ENCODE measurements at places on chromosomes 1 and 21.

GRCh38 chr1:22880174-22880601 is 92.5 kb downstream of the LACTBL1 start:
- no peak for DNase-seq

- no peak for DNase-seq
These were observed 52.6 kb downstream of the CD247 start for GRCh38 chr1:167465743-167466142.

GRCh38 chr1:53206735-53207379 is 10.2 kb downstream of the CPT2 start:
- DNase-seq = no peak

DNA sequence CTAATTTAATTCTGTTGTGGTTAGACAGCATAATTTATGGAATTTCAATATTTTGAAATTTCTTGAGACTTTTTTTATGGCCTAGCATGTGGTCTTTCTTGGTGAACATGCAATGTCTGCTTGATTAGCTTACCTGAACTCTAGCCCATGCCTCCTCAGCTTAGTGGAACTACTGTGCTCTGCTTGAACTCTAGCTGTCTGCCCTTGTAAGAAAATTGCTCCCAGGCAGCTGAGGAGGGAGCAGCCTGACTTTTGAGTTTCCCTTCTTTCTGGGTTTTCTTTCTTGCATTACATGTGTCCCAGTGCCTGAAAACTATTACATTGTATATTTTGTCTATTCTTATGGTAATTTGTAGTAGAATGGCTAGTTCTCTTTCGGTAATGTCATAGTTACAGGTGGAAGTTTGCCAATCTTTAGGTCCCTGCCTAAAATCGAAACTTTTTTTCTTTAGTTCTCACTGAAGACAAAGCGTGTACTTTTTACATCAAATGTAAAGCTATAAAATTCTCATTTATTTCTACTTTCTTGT is 105.3 kb downstream of the MAST2 start:
- no peak for DNase-seq

DNA sequence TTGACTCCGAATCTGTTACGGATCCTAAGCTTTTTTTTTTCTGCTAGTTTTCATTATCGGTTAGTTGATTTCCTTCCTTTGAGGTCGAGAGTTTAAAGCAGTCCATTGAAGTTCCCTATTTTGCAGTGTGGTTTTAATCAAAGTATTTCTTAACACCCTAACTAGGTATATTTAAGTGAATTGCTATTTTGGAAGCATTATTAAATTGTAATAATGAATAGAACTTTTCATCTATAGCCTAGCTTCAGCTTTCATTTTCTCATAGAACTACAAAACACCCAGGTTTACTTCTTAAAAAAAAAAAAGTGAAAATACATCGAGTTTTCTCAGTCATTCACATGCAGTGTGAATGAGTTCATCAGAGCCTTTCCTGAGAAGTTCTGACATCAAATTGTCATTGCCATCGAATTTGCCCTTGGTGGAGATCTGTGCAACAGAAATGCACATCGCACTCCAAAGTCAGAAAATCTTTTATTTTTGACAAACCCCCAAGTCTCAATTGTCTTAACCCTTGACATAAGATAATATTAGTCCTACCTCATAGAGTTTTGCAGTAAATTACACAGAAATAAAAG is 1.1 kb upstream of the LBR start:
- peak; percentile 79 for DNase-seq

DNA sequence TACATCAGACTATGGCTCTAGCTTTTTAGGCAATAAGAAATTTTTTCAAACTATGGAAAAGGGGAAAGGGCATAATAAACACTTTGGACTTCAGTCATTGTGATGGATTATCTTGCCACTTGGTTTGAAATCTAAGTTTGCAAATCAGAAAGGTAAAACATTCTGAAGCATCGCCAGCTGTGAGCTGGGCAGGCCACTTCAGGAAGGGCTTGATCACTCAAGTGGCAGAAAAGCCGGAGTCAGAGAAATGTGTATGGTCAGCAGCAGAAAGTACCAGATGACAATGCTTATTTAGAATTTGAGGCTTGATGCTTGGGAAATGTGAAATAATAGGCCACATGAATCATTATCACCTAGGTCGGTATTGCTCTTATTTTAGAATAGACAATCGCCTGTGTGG is 79.7 kb downstream of the ZNF648 start:
- no peak for DNase-seq

- no peak for DNase-seq
These were observed 478.1 kb downstream of the TTLL7 start for GRCh38 chr1:83520797-83521196.

DNA sequence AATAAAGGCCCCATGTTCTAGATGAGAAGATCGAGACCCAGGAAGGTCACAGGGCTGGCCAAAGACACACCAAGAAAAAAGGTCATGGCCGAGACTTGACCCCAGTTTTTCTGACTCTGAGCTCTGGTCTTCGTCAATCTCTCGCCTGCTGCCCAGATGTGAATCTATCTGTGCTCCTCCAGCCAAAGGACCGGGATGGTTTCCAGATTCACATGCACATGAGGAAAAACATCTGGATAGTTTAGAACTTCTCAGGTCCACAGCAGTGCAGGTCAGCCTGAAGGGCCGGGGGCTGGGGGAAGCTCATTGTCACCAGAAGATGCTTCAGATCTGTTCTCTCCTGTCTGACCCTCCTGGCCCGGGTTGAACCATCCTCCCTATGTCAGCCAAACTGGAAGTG is 49.0 kb downstream of the KCNN3 start:
- DNase-seq = no peak

- DNase-seq = no peak
These were observed 232.1 kb downstream of the LMO4 start for GRCh38 chr1:87560601-87561360.

GRCh38 chr1:119594376-119594775 is 53.7 kb downstream of the ZNF697 start:
- no peak for DNase-seq

DNA sequence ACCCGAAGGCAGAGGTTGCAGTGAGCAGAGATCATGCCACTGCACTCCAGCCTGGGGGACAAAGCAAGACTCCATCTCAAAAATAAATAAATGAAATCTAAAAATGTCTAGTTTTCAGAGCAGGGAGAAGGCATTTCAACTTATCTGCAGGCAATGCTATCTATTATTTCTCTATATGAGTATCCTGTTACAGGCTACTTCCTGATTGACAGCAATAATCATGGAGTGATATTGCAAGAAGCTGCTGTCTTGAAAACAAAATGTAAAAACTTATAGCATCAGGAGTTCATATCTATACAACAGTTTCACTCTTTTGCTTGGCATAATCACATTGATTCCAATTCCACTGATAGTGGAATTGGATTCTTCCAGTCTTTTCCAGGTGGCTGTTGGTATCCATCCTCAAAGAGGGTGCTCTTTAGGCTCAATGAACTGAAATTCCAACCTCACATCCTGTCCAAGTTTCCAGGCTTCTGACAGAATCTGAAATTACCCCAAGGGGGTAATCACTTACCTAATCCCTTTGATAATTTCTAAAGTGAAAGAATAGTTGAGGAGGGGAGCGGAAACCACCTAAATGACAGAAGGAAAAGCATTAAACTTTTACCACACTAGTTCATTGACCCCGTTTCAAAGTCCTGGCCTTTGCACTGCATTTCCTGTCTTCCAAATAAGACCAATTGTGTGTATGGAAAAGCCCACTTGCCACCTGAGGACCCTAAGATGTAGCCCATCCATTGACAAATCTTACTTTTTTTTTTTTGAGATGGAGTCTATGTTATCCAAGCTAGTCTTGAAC is 107.6 kb downstream of the GLUL start:
- no peak for DNase-seq

GRCh38 chr1:27596261-27596660 is 7.7 kb downstream of the AHDC1 start:
- DNase-seq = no peak

DNA sequence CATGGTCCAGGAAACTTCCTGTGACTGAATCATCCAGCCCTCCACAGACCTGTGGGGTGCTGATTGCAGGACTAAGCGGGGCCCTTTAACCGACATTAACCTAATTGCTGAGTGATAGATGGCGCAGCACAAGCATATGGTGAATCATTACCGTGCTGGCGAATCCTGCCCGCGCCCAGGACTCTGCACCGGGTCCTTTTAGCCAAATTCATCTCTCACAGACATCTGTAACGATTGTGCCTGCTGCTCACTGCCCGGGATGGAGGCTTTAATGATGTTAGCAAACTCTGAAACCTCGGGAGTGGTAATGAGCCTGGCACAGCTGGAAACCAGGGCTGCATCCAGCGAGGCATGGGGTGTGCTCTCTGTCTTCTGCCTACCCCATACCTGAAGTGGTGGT is 147.3 kb upstream of the CD34 start:
- no peak for DNase-seq

Measured in KG1 (cell line).